RPMI7951 (cell line): ENCODE measurements at places on chromosomes 16 and 17. TPM values are rescaled to one million over a fixed set of nuclear protein-coding genes. Genes with fewer than 3 reads are reported as not detected.

DNA sequence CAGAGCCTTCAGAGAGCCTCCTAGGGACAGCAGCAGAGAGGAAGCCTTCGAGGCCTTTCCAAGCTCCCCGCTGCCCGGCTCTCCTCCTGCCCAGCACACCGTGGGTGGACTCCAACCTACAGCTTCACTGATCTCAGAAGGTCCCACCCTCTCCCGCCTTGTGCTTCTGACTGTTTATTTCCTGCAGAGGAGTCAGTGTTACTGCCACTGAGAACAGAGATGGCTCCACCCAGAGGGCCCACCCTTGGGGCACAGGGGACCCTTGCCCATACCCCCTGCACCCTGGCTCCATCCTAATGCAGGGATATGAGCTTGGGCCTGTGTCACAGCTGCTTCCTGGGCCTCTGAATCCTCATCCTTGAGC lies 52.8 kb upstream of the TOB1 start:
- DNase-seq = no peak

- peak; percentile 65 for DNase-seq
Measured at GRCh38 chr16:88785106-88785924, at the start of gene PIEZO1. Gene PIEZO1, minus strand, starts transcription at chr16:88785220. Its CDS starts 256 bp downstream, at chr16:88784964.

DNA sequence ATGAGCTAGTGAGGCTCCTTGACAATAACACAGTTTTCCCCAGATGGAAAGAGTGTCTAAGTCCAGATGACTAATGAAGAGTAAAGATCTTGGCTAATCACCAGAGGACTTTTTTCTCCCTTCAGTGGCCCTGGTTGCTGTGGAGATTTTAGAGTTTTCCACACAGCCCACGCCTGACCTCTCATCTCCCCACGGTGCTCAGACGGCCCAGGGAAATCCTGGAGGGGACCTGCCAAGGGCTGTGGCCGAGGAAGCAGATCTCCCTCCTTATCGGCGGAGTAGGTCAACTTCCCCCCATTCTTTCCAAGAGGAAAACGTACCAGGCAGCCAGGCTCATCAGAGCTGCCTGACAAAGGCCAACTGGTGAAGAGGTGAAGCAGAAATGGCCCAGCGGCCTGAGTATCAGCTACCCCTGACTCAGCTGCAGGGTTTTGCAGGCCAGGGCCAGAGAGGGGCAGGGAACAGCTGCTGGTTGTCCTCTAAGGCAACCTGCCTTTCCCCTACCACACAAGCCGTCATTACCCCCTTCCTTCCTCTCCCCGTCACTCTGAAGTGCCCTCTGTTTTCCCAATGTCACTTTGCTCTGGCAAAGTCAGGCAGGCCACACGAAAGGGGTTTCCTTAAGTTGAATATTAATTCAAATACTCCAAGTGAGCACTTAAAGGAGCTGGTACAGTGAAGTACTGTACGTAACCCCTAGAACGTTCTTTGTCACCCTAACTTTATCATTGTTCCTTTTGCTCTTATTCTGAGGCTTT lies 140.2 kb upstream of the ADAMTS18 start:
- DNase-seq = no peak

- DNase-seq = no peak
Measured at GRCh38 chr17:31585280-31585630, 193.8 kb downstream of the RAB11FIP4 start.

- DNase-seq = no peak
Measured at GRCh38 chr17:20074489-20074888, 65.3 kb downstream of the SPECC1 start.

Gene RNF157
- 3.5 and 5.8 TPM in 2 replicates for total RNA-seq

- no peak for DNase-seq
Measured at GRCh38 chr17:18037486-18037885, 1.5 kb downstream of the ATPAF2 start.

DNA sequence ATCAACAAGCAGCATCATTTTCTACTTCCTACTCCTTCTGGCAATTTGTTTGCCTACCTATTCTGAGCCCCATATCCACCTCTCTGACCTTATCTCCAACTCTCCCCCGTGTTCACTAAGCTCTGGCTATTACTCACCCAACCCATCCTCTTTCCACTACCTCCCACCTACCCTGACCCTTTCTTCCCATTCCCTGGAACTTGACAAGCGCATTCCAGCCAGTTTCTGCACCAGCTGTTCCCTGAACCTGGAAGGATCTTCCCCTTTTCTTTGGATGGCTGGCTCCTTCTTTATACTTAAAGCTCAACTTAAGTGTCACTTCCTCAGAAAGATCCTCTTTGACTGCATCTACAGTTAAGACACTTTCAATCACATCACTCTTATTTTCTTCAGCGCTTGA lies 2.2 kb downstream of the DCUN1D3 start:
- no peak for DNase-seq

Gene P3H4
- total RNA-seq = 36.0 and 40.6 TPM in 2 replicates

Gene NACA2
- total RNA-seq = not detected in 2 replicates

Gene ZFPM1
- 0.88 and 1.1 TPM in 2 replicates for total RNA-seq

DNA sequence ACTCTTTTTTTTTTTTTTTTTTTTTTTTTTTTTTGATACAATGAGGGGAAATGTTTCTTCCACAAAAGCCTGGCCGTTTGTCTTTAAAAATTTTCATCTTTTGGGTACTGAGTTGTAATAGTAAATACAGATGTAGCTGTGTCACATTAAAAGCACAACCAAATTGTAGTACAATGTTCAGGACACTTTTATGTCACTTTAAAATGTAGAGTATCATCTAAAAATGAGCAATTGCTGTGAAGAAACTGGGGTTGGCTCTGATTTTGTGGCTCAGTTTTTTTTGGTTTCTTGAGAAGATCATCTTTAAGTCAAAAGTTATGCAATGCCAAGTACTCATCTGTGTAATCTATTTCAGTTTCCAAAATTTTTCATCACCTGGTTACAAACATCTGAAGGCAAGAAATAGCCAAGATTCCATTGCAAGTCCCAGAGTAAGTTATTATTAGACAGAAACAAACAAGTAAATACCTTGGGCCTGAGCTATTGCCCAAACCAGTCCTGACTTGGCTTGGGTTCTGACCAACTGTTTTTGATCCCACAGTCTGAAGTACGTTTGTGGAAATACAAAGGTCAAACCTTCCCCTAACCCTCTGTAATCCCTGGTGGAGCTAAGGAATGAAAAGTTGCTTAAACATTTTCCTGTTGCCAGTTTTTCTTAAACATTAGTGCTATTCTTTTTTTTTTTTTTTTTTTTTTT lies 717.2 kb downstream of the WWOX start:
- DNase-seq = no peak

DNA sequence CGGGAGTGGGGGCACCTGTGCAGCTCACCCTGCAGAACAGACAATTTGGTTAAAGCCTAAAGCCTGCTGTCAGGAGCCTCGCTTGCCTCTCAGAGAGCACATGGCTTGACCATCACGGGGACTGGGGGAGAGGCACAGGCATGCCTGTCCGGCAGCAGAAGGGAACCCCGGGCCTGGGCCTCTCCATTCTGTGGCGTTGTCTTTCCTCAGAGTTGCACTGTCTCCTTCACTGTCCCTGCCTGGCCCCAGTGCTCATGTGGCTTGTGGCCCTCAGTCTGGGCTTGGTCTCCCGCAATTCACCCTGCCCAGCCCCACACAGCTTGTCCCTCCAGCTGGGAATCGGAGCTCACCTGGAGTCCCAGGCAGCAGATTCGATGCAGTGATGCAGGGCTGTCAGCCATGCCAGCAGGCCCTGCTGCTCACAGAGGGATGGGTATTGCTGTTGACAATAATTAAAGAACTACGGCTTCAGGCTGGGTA lies 189.9 kb downstream of the SEC14L1 start:
- DNase-seq = no peak

DNA sequence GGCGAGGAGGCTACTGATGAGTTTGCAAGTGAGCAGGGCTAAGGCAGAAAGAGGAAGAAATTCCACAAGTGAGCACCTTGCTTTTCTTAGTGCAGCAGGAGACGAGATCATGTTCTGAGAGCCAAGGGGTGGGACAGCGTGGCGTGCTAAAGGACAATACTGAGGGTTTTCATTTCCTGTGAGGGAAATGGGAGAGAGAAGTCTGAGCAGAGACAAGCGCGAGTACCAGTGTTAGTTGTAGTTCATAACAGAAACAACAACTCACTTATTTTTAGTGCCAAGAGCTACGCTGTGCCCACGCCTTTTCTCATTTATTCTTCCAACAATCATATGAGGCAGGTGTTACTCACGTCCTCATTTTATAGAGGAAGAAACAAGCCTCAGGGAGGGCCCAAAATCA lies 2.3 kb downstream of the SPACA3 start:
- no peak for DNase-seq
